Uterus (tissue), 4 donors: ENCODE measurements at places on chromosomes 6 and 20. TPM values are rescaled to one million over a fixed set of nuclear protein-coding genes. Genes with fewer than 3 reads are reported as not detected.

SCUBE3 gene
- not detected for total RNA-seq

GRCh38 chr6:167398214-167399050 lies 73.5 kb downstream of the TTLL2 start:
- DNase-seq, result no peak

DNA sequence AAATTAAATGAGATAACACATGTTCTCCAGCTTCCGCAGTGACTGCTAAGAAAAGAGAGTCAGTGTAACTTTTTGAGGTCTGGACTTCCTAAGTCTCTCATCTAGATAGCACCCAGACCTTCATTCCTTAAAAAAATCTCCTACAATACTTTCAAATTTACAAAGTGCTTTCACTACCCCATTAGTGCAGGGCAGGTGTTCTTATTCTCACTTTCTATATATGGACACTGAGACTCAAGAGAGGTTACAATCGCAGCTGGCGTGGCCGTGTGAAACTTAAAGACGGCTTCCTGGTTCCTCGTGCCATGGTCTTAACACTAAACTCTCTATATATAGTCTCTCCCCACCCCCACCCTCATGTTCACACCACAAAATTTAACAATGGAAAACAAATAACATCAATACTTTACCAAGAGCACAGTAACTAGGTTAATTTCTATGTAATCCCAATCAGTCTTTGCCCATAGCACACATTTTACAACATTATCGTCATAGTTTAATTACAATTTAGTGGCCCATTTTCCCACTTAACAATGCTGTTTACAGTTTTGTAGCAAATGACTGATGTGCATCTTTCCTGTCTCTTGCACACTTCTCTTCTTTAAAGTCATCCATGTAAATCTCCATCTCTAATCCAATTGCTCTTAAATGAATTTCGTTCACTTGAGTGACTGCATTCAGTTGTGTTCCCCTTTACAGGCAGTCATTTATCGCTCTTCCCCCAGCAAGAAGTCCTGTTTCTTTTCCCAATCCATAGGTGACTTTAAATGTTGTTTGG lies 78.8 kb upstream of the ARID1B start:
- DNase-seq, result no peak

- no peak for DNase-seq
These were observed 89.9 kb upstream of the RALGAPA2 start for GRCh38 chr20:20802328-20802727.

- DNase-seq, result no peak
These were observed 7.9 kb upstream of the TBPL1 start for GRCh38 chr6:133945158-133945557.

- no peak for DNase-seq
These were observed 546 bp upstream of the PSMG4 start for GRCh38 chr6:3258201-3258600.

DNA sequence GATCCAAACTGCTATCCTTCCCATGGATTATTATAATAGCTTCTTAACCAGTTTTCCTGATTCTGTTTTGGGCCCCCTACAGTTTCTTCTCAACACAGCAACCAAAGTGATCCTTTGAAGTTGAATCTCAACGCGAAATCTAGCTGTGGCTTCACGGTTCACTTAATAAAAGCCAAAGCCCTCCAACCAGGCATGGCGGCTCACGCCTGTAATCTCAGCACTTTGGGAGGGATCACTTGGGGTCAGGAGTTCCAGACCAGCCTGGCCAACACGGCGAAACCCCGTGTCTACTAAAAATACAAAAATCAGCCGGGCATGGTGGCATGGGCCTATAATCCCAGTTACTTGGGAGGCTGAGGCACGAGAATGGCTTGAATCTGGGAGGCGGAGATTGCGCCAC lies 3.3 kb downstream of the RMND1 start:
- no peak for DNase-seq

SLC22A16 gene
- total RNA-seq, result 10.8 TPM

DNA sequence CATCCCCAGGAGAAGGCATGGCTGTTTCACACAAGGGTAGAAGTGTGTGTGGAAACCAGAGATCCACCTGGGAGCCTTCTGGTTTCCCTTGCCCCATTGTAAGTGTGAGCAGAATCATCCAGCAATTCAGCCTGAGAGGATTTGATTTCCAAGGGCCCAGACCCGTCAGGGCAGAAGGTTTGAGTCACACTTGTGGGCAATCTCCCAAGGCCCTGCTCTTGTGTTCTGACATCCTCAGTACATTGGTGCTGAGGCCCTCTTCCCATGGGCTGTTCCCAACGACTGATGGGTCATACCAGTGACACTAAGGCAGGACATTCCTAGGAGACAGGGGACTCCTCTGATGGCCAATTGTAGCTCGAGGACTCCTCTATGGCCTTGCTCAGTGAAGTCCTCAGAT lies 58.2 kb upstream of the POLR1H start:
- no peak for DNase-seq

CDSN gene
- not detected for total RNA-seq

DNA sequence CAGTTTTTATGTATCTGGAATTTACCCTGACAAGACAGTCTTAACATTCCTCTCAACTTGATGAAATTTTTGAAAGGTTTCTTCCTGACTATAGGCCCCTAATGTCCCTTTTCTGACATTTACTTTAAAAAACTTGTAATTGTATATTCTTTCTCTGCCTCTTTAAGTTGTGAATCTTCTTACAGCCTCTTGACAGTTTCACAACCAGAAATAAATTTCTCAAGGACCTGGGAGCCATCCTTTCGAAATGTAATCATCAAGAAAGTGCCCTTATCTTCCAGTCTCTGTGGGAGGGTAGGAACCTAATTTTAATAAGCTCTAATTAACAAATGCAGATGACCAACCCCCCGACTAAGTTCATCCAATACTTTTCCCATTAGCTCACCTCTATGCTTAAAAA lies 403.6 kb upstream of the GJE1 start:
- no peak for DNase-seq

TMEM151B gene
- not detected for total RNA-seq

DNA sequence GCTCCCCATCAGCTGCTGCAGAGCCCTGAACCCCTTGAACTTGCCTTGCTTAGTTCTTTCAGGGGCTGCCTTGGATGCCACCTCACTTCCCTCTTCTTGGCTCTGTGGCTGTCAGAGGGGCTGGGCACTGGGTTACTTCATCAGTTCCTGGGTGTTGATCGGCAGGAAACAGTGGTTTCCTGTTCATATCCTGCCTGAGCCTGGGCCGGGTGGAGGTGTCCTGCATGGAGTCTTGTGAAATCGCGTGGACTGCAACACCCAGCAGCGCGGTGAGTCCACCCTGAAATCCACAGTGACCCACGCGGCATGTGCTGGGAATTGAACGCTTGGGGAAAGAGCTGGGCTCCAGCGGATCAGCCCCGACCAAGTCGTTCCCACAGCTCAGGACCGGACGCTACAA lies 97.5 kb downstream of the CDH26 start:
- no peak for DNase-seq

TTK gene
- not detected for total RNA-seq

CYP24A1 gene
- not detected for total RNA-seq

DNA sequence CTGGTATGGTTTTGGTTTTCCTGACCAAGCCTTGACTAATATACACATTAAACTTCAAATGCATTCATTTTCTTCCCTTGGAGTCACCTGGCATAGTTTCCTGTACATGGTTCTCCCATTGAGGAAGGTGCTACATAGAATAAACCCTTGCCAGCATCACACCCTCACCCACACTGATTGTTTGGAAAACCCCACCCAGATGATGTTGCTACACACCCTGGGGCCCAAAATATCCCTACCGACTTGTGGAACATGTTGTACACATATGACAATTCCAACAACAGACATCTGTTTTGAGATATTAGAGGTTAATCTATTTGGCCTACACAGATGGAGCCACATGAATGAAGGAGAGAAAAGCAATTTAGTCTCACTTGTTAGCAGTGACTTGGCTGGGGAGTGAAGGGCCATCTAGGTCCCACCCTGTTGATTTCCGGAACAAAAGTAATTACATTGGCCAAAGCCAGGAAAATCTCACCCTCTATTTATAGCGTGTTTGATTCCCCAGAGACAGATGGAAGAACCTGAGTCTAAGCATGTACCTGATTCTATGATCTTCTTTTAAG lies 606.0 kb upstream of the BTBD3 start:
- no peak for DNase-seq

- DNase-seq, result no peak
These were observed 184.9 kb downstream of the GPX5 start for GRCh38 chr6:28710466-28711191.

TSPO2 gene
- not detected for total RNA-seq

AIF1 gene
- total RNA-seq, result 8.2 TPM

CRISP2 gene
- total RNA-seq, result not detected

DNA sequence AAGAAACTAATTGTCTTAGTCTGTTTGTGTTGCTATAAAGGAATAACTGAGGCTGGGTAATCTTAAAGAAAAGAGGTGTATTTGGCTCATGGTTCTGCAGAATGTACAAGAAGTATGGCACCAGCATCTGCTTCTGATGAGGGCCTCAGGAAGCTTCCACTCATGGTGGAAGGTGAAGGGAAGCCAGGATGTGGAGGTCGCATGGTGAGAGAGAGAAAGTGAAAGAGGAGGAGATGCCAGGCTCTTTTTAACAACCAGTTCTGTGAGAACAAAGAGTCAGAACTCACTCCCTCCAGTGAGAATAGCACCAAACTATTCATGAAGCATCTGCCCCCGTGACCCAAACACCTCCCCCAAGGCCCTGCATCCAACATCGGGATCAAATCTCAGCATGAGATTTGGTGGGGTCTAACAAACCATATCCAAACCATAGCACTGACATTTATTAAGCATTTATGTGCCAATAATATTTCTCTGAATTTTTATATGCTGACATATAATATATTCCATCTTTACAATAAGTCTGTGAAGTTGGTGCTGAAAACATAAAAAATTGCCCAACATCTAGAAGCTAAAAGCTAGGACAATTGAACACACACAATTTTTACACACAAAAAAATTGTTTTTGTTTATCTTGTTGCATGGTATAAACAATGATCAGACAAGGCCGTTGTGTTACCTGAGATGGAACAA lies 29.2 kb upstream of the BTN3A2 start:
- DNase-seq, result no peak

GRCh38 chr6:118935331-118935668 lies 341 bp upstream of the MCM9 start:
- no peak for DNase-seq

VGLL2 gene
- not detected for total RNA-seq

- DNase-seq, result no peak
These were observed 267.6 kb upstream of the PRND start for GRCh38 chr20:4454111-4454510.

- no peak for DNase-seq
These were observed 78.4 kb upstream of the TMEM170B start for GRCh38 chr6:11459079-11459610.

GRCh38 chr6:30877419-30878262 lies 6.7 kb upstream of the DDR1 start:
- DNase-seq, result peak; percentile 93

DNA sequence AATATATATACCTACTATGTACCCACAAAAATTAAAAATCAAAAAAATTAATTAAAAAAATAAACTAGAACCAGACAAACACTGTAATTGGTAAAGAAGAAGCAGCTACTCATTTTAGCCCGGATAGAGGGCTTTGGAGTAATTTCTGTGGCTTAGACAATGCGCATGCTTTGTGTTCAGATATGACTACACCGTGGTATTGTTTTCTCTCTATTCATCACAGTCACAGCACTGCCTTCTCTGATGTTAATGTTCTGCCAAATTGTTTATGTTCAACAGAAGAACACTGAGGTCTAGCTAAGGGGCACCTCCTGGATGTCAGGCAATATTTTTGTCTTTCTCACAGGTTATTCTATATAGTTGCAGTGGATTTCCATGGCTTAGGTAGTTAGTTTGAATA lies 77.5 kb upstream of the GJE1 start:
- DNase-seq, result no peak

SLC22A3 gene
- total RNA-seq, result 33.5 TPM

RAB44 gene
- total RNA-seq, result not detected

DNA sequence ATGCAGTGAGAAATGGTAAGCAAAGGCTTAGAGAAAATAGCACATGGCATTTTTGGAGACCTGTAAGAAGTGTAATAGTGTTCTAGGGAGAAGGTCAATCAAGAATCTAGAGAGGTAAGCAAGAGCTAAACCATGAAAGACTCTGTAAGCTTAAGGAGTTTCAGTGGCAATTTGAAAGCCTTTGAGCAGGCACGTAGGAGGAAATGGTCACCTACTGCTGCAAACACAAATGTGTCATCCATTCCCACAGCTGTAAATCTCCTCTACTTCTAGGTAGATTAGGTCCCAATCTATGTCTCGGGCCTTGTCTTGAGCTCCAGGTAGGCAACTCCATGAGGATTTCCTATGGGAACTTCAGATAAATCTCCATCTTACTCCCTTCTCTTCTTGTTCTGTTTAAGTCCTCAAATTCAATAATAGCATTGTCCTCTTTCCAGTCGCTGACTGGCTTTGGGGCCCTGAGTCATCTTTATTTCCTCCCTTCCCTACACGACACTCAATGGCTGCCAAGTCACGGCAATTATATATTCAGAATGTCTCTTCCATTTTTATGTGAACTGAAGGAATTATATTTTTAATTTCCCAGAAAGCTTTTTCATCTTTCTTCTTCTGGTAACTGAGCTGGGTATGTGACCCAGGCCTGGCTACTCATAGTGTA lies 24.2 kb upstream of the PAQR8 start:
- no peak for DNase-seq

- peak; percentile 15 for DNase-seq
These were observed 2.6 kb downstream of the EPHA7 start for GRCh38 chr6:93416571-93417420.

- DNase-seq, result no peak
These were observed 21.5 kb upstream of the HS3ST5 start for GRCh38 chr6:114364301-114364700.

DNA sequence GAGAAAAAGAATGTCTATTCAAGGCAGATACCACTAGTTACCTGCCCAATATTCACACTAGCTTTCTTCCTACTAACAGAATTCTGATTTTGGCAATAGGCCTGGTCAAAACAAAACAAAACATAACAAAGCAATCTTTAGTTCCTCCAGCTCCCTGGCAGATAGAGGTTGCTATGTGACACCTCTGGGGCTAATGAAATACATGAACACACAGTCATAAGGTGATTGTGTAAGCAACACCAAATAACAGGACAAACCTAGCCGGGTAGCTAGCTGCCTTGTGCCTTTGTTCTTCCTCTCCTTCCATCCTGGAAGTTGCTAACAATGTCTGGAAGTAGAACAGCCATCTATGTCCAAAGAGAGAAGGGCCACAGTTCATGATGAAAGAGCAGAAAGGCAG lies 6.0 kb upstream of the HMGN3 start:
- DNase-seq, result no peak

DNA sequence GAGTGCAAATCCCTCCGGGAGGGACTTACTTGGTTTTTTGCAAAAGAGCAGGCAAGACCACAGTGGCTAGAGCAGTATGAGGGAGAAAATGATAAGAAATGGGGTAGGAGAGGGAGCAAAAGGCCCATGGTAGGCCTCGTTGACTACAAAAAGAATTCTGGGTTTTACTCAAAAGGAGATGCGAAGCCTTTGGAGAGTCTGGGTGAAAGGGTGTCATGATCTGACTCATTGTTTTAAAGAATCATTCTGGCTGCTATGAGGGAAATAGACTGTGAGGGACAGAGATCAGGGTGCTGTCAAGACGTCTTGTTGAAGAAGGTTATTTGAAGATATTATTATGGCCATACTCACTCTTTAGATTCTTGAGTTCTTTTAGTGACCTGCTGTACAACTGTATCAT lies 13.0 kb downstream of the TBC1D32 start:
- no peak for DNase-seq

FRMD1 gene
- not detected for total RNA-seq
